ENCODE measurements at places on chromosomes 4 and X.

DNA sequence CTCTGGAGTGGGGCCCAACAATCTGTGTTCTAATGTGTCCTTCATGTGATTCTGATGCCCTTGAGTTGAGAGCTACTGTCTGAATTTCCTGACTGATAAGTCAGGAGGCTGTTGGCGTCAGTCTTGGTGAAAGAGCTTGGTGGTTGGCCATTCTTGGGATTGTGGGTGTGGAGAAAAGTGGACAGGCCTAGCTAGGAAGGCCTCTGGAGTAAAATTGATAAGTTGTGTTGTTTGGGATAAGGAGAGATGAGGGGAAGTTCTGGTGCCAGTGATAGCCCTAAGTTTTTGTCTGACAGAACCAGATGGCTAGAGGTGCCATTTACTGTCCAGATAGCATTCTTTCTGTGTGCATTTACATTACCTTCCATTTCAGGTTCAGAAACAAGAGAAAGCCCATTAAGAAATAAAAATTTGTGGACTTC is 11.7 kb downstream of the NSD2 start:
- no peak for DNase-seq

DNA sequence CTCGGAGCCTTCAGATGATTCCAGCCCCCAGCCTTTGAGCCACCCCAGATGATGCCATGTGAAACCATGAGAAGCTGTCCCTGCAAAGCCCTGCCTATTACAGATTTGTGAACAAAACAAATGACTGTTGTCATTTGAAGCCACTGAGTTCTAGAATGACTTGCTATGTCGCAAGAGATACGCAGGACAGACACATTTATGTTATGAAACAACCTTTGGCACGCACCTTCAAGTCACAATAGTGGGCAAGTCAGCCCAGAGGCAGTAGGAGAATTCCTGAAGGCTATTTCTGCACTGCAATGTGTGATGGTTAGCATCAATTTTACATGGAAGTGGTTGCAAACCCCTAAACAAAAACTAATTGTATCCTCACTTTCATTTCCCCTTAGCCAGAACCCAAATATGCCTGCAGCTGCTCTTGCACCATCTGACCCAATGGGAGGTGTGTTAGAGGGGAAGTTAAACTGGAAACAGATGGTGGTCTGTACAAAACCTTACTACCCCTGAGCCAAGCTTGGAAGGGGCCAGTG is 174.4 kb upstream of the ATP6AP2 start:
- DNase-seq: no peak

GRCh38 chr4:141636771-141637460 is 533 bp downstream of the IL15 start:
- DNase-seq: no peak

- no peak for DNase-seq
These were observed 38.3 kb upstream of the PDS5A start for GRCh38 chr4:40016007-40016406.

GRCh38 chrX:20455001-20455400 is 188.3 kb upstream of the RPS6KA3 start:
- DNase-seq: no peak

DNA sequence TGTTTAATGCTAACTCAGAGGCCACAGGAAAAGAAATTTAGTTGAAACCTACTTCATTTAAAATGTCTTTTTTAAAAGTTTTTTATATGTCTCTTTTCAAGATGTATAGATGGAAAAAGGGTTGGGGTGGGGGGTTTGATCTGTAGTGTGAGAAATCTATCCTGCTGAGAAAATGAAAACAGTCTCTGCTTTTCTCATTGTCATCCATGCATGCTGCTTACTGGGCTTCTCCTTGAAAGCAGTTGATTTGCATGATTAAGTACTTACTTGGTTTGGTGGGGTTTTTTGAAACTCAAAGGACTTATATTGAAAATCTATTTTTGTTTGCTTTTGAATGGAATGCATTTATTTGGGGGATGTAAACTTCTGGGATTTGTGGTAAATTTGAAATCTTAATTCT is 313.6 kb upstream of the DKK2 start:
- DNase-seq: no peak

DNA sequence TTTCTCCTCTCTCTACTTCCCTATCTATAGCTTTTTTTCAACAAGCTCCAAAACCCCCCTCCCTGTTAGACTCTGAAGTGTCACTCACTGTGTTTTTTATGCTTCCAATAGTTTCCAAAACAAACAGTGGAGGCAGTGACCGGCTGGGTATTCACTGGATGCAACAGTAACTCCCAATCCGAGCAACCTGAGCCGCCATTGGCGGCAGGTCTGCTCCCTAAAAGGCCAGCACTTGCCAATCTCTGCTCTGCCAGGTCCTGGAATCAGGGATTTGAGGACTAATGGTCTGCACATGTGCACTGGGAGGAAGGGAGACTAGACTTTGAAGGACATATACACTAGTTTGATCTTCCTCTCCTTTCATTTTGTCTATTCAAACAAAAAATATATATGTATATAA is 7.1 kb downstream of the TBX22 start:
- no peak for DNase-seq

DNA sequence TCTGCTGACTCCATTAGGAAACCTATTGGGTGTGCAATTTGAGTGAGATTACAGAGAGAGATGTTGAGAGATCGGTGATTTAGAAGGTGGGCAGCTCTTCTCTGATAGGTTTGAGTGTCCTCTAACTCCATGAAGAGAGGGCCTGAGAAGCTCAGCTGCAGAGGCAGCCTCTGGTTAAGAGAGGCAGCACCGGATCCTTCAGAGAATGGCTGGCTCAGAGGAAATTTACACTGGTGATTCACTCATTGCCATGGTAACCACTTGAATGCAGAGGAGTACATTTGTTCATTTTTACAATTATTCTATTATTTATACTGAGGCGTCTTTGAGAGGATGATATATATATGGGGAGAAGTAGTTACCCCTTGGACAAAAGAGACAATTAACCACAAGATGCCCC is 171.7 kb downstream of the PDGFRA start:
- DNase-seq: no peak

DNA sequence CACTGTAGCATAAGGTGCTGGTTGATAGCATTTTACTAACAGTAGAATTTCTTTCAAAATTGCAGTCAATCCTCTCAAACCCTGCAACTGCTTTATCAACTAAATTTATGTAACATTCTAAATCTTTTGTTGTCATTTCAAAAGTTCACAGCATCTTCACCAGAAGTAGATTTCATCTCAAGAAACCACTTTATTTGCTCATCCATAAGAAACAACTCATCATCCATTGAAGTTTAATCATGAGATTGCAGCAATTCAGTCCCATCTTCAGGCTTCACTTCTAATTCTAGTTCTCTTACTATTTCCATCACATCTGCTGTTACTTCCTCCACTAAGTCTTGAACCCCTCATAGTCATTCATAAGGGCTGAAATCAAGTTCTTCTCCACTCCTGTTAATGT is 21.7 kb downstream of the LAMTOR3 start:
- DNase-seq: no peak

DNA sequence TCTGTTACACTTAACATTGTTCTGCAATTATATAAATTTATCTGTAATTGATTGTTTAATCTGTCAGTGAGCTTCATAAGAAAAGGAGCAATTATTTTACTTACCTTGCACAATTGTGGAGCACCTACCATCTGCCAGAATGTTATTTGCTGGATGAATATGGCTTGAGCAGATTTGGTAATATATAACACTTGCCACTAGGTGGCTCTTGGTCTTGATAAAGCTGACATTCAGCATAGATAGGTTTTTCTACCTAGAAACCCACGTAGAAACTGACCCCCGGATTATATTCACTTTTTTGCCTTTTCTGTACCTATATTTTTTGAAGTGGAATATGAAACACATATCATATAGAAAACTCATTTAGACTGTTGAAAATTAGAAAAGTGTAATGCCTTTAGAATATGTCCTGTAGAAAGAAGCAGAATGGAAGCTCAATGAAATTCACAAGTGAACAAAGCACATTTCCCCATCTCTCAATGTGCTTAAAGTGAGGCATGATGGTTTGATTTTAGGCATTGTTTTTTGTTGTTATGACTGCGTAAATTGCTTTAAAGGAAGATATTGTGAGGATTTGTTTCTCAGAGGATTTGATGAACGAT is 9.5 kb downstream of the RBPJ start:
- peak; percentile 47 for DNase-seq

DNA sequence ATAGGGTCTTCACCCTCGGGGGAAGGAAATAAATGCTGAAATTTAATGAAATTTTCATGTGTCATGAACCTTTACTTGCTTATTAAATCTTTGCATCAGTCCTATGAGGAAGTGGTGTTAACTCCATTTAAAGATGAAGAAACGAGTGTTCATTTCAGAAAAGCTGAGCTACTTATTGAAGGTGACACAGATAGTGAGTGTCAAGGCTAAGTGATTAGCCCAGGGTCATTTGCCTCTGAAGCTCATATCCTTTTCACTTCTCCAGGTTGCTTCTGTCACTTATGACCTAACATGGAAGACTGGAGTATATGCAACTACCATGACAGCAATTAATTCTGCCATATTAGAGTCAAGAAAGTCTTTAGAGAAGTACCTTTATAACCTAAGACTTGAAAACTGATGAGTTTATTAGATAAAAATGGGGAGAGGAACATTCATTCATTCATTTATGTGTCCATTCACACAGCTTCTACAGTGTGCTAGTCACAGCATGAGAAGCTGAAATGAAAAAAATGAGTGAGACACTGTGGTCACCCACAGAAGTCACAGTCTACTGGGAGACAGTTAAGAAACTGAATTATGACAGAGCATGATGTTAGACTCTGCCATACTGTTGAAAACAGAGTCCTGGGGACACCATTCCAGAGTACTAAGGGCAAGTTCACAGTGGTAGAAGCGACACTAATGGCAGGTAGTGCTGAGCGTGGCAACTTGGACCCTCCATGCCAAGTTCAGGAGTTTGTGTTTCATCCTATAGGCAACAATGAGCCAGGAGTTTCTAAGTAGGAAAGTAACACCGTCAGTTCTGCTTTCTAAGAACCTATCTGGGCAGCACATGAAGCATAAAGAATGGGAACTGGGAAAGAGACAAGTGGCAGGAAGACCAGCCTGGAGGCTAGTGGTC is 21.3 kb downstream of the ALPK1 start:
- DNase-seq: no peak

- DNase-seq: no peak
These were observed 121.6 kb upstream of the HTR2C start for GRCh38 chrX:114462266-114462665.

DNA sequence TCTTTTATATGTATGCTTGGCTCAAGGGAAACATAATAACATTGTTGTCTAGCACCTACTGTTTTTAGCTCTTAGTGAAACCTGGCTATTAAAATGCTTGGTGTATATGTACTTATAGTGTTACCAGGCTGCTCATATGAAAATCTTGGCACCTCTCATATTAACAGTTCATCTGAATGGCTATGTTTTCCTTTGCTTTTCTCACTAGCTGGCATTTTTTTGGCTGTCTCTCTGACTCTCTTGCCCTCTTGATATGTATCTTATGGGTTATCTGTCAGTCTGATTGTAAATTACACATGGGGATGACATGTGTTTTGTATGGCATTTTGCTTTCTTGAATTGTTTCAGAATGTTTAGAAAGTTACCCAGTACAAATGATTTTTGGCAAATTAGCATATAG is 158.0 kb downstream of the ARHGAP24 start:
- no peak for DNase-seq

GRCh38 chr4:114466299-114466698 is 132.3 kb upstream of the UGT8 start:
- DNase-seq: no peak

GRCh38 chrX:16560173-16560572 is 89.8 kb upstream of the S100G start:
- no peak for DNase-seq

DNA sequence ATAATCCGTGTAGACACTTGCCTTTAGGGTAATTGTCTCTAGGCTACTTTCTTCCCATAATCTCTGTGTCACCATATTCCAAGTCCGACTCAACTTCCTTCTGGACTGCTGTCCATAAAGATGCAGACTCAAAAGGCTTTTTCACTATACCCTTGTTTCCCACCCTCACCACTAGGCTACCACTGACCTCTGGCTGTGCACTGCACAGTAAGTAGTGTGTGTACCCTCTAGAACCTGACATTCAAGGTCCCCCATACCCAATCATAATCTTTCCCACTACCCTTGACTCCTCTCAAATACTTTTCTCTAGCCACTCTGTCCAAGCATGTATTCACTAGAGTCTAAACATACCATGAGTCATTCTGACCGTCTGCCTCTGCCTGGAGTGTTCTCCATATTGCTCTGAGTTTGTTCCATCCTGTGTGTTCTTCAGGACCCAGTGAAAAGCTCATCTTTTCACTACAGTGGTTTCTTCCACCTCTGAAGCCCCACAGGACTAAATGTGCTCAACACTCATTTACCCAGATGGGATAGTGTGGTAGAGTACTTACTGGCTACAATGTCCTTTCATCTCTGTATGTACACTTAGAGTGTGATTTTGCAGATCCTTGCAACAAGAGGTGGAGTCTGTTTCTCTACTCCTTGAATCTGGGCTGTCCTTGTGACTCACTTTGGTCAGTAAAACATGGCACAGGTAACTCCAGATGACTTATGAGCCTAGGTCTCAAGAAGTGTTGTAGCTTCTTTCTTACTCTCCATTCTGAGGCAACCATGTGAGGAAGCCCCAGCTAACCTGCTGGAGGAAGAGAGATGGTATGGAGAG is 17.4 kb downstream of the JADE3 start:
- DNase-seq: no peak

DNA sequence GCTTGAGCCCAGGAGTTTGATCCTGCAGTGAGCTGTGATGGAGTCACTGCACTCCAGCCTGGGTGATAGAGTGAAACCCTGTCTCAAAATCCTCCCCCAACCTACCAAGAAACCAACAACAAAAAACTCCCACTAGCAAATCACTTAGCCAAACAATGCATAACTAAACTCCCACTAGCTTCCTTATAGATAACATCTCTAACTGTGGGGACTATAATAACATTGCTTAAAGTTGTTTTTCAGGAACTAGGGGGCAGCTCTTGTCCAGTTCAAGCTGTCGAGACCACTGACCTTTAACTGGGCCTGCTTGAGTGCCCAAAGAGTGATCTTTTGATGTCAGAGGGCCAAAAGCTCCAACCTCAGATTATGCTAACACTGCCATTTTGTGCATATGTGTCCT is 81.7 kb downstream of the FREM3 start:
- no peak for DNase-seq

DNA sequence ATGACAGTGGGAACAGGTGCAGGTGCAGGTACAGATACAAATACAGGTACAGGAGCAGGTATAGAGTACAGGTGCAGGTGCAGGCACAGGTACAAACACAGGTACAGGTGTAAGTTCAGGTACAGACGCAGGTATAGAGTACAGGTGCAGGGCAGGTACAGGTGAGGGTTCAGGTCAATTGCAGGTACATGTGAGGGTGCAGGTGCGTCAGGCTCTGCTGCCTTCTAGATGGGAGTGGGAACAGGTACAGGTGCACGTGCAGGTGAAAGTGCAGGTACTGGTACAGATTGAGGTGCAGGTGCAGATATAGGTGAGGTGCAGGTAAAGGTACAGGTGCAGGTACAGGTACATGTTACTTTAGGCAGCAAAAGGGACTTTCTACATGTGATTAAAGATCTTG is 85.7 kb downstream of the CRLF2 start:
- no peak for DNase-seq

GRCh38 chr4:75011131-75011795 is 78.3 kb downstream of the PARM1 start:
- DNase-seq: no peak

- no peak for DNase-seq
These were observed 24.5 kb upstream of the VEGFC start for GRCh38 chr4:176817204-176817603.

GRCh38 chrX:150486011-150486410 is 82.4 kb upstream of the MTM1 start:
- no peak for DNase-seq
